ENCODE measurements at places on chromosomes 5 and 9.

GRCh38 chr9:126225611-126226609, 100.7 kb upstream of the MVB12B start:
- no peak for DNase-seq

- DNase-seq: no peak
These were observed 21.0 kb upstream of the RAB14 start for GRCh38 chr9:121222524-121223171.

GRCh38 chr5:101969742-101970141, 326.3 kb downstream of the SLCO4C1 start:
- no peak for DNase-seq

DNA sequence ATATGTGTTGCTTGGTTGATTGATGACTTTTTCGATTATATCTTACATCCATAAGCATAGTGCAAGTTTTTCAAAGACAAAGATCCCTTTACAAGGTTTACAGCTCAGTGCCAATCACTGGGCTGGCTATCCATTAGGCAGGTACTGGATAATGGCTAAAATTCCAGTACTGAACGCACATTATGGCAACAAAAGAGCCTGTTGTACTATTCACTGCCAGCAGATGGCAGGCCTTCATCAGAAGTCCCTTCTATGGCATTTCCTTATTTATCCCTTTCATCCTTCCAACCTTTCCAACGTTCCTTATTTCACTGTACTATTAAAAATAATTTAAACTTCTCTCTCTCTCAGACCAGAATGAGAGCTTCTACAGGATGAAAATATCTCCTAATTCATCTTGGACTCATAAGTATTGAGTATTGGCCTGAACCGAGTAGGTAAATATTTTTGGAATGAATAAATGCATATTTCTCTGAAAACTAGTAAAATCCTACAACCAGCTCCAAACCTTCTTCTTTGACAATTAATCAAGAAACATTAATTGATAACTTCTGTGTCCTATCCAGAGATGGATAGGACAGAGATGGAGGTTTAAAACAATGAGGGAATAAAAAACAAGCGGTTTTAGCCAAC, 6.7 kb upstream of the WNT8A start:
- DNase-seq: peak; percentile 18

Measured in fibroblast of skin of left quadriceps (primary cell).